ENCODE measurements at places on chromosomes 4 and X. TPM values are rescaled to one million over a fixed set of nuclear protein-coding genes. Genes with fewer than 3 reads are reported as not detected.

The TLR10 gene
- total RNA-seq = not detected

The AKAP14 gene
- total RNA-seq = not detected

The FGFBP2 gene
- not detected for total RNA-seq

The ADH4 gene
- total RNA-seq = not detected

The SOWAHD gene
- total RNA-seq = not detected

The PPBP gene
- total RNA-seq = not detected

The PPP1R2C gene
- total RNA-seq = not detected

The AMBN gene
- total RNA-seq = not detected

Data from placental epithelial cell (primary cell).